ENCODE measurements at places on chromosomes 4 and X.

DNA sequence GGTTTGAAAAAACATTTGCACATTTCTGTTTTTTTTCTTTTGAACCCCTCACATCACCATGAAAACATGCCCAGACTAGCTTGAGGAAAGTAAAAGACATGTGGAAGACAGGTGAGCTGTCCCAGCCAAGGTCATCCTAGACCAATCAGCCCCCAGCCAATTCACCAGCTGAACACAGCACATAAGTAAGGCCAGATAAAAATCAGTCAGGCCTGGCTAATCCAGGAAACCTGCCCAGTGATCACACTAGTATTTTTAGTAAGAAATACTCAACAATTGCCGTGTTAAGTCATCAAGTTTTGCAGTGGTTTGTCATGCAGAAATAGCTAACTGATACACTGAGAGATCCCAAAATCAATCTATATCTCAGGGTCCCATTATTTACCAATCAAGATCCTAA lies 4.4 kb upstream of the SMR3A start:
- no peak for DNase-seq

GRCh38 chr4:856225-856901 lies 30.4 kb upstream of the CPLX1 start:
- DNase-seq = no peak

GRCh38 chr4:89733946-89734345 lies 103.0 kb downstream of the SNCA start:
- no peak for DNase-seq

GRCh38 chr4:139511320-139511719 lies 44.7 kb downstream of the SETD7 start:
- no peak for DNase-seq

DNA sequence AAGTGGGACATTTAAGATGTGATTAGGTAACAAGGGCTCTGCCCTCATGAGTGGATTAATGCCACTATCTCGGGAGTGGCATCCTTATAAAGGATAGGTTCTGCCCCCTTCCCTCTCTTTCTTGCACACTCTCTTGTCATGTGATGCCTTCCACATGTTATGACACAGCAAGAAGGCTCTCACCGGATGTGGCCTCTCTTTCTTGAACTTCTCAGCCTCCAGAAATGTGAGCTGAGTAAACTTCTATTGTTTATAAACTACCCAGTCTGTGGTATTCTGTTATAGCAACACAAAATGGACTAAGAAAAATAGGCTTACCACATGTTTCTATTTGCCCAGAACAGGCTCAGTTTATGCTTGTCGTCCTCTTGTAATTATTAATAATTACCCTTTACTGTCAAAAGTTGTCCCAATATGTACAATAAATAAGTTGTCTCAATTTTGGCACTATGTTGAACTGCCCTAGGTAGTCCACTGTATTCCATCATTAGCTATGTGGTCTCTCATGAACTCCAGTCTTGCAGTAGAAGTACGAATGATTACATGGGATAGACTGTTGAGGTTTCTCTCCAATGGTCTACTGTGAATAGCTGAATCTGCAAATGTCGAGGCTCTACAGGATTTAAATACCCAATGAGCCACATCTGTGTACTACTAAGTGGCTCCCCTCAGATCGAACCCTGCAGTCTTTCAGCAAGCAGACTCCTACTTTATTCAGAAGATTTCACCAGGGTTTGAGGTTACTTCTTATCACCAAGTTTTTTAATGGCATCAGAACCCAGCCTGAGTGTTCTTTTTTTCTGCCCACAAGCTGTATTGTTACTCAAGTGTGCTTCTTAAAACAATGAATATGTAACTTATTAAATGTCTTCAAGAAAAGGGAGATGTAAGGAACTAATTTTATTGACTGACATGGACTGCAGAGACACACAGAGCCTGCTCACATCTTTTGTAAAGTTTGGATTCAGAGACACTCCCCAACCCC lies 102.0 kb upstream of the LEF1 start:
- no peak for DNase-seq

- DNase-seq = no peak
Measured at GRCh38 chr4:95190751-95191436, 357.9 kb downstream of the UNC5C start.

DNA sequence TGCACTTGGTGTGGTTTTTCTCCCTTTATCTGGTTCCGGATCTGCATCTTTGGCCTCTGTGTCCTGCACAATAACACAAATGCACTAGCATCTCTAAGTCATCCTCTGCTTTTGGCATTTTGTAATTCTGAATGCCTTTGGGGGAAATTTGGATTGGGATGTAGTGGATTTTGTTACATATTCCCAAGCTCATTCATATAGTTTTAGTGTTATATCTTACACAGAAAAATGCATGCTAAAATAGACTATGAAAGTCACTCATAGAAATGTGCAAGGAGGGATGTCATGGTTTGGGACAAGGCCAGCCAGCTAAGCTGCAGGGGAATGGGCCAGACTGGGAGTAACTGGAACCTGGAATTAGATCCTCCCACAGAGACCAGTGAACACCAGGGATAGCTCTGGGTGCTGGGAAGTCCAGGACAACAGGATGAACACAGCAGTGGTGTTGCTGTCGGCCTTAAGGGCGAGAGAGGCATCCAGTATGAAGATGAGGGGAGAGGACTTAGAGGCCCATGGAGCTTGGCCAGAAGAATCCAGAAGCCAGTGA lies 20.1 kb downstream of the ENPP6 start:
- no peak for DNase-seq

GRCh38 chr4:112894480-112894879 lies 155.0 kb upstream of the ANK2 start:
- DNase-seq = no peak

DNA sequence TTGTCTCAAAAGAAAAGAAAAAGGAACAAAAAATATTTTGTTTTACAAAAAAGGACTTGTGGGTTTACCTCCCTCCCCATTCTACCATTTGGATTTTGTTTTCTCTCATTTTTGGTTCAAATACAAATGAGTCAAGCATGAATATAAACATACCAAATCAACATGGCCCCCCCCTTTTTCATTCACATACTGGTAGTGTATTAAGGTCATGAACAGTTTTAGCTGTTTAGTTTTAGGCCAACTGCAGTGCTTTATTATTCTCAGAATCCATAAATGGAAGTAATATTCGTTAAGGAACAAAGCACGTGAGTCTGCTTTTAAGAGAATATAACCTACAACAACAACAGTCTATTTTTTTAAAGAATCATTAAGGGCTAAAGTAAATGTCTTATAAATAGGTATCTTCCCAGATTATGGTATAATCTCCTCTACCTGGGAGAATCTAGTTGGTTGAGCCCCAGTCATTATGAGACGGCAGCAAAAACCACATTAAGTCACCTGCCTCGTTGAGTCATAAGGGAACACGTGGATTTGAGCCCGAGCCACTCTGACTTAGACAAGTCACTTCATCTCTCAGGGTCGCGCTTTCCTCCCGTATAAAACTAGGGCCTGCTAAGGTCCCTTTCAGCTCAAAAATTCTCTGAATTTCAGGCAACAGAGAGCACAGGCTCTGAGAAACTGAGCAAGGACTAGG lies 26.7 kb downstream of the BCLAF3 start:
- DNase-seq = no peak

DNA sequence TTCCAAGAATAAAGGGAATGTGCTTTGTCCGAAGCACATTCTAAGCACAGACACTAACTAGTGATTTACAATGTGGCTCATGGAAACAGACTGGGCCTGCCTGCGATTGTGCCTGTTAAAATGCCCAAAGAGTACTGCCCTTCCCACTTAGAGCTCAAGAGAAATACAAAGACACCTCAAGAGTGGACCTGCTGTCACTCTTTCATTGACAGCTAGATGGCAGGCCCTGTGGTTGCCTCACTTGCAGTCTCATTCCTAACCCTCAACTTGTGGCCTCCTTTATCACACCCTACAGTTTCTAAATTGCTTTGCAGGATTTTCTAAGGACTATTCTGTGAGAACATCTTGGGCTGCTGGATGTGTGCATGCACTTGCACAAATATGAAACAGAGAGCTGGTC lies 331.0 kb upstream of the EMCN start:
- no peak for DNase-seq

DNA sequence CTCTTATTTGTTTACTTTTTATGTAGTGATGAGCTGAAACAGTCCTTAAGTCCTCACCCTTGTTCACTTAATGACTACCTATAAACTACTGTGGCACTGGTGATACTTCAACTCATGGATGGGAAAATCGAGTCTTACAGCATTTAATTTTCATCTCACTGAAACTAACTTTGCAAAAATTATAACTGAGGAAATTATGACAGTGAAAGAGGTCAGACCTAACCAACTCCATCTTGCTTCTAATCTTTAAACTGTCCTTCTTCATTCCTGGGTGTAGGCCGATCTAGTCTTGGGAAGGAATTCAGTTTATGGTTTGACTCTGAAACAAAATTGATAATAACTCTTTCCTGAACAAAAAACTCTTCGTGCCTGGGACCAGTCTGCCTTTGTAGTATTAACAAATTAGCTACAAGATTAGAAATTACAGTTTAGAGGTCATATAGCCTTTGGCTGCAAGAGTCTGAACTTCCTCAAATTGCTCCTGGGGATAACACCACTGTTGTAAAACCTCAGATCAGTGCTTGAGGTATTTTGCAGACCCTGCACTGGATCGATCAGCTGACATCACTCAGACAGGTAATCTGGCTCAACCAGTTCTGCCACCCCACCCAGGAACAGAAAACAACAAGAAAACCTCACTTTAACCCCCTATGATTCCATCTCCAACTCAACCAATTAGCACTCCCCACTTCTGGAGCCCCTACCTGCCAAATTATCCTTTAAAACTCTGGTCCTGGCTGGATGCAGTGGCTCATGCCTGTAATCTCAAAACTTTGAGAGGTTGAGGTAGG lies 995.7 kb upstream of the PRKX start:
- DNase-seq = no peak

GRCh38 chrX:45150821-45151220 lies 49.9 kb downstream of the DIPK2B start:
- DNase-seq = no peak

GRCh38 chr4:7530932-7531639 lies 96.4 kb upstream of the PSAPL1 start:
- no peak for DNase-seq

DNA sequence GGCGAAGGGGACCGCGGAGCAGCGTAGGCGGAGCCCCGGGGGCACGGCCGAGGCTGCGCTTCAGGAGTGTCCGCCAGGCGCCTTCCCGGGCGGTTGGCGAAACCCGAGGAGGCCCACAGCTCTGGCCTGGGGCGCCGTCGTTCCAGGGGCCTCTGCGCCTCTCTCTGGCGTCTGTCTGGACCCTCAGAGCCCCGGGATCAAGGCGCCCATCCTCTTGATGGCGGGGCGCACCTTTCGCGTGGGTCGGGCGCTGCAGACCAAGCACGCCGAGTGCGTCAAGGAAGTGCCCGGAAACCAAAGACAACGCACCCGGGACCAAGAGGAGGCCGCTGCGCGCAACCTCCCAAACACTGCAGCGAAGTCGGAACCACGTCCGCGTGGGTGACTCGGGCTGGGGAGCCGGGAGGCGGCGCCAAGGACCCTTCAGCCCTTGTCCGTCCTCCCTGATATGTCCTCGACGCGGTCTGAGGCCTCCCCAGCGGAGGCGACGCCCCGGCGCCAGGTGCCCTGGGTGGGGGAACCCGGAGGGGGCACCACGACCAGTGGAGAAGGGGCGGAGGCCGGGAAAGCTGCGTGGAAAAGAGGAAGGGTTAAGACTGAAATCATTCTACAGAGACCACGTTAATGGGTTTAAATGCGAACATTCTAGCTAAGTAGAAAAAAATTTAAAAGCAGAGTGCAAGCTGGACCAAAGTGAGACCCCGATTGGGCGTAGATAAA lies 9.9 kb downstream of the HMX1 start:
- DNase-seq = no peak

- no peak for DNase-seq
Measured at GRCh38 chr4:123783921-123784320, 387.3 kb downstream of the SPRY1 start.

GRCh38 chr4:156575430-156576073 lies 396.0 kb downstream of the PDGFC start:
- no peak for DNase-seq

DNA sequence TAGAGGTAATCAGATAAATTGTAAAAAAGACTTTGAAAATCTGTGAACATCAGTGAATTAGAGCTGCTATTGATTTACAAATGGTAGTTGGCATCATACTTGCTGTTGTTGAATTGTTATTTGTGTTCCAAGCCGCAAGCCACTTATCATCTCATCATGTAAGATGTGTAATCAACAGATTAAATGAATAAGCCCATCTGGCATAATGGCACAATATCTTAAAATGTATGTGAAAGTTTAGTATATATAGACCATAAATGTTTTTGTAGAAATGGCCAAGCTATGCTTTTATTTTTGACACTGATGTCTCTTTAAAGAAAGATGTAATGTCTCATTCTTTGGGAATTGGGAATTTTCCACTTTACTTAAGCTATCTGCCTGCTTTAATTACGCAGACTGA lies 682.6 kb upstream of the GNPDA2 start:
- DNase-seq = no peak

DNA sequence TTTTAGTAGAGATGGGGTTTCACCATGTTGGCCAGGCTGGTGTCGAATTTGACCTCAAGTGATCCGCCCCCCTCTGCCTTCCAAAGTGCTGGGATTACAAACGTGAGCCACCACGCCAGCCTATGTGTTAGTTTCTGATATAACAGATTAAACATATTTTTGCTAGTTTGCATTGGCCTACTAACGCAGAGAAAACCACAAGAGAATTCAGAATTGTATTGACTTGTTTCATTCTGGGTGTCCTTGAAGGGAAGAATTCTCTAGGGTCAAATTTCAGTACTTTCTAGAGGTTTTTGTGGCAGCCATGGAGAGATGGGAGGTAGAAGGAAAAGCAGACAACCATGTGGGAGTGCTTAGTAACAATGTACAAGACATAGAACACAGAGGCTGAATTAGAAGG lies 46.1 kb upstream of the BMPR1B start:
- DNase-seq = no peak

GRCh38 chrX:15769300-15769954 lies 20.9 kb upstream of the ZRSR2 start:
- DNase-seq = no peak

- DNase-seq = no peak
Measured at GRCh38 chr4:147096667-147097604, 151.3 kb upstream of the TTC29 start.

GRCh38 chr4:108060686-108061321 lies 71.1 kb downstream of the HADH start:
- no peak for DNase-seq

Data from stimulated activated CD8-positive, alpha-beta memory T cell treated with anti-CD3 and anti-CD28 coated beads, Interleukin-4, amount 100 ng/mL, for 4 hours (primary cell).